ENCODE measurements at places on chromosomes 2 and 18.

- DNase-seq, result no peak
These were observed 2.3 kb upstream of the PLEKHH2 start for GRCh38 chr2:43634604-43635306.

DNA sequence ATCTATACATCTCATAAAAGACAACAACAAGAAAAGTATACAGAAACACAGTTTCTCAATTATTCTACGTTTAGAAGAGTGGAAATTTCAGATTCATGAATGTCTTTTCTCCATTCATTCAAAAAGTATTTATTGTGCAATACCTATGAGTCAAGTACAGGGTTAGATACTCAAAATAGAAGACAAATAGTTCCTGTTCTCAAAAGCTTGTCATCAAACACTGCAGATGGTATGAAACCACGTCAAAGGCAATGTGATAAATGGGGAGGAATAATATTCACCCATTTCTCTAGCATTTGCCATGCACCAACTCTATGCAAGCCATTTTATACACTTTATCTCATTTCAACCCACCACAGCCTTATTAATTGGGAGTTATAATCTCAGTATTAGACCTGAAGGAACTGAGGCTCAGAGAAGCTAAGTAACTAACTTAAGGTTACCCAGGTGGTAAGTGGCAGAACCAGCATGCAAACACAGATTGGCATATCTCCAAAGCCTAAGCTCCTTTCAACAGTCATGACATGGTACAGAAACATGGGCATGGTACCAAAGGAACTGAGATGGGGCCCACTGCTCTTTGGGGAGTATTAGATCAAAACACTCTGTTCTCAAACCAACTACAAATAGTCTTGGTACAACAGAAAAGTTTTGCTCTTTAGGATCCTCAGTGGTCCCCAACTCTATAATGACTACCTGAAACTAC is 67.2 kb upstream of the NPAS2 start:
- no peak for DNase-seq

GRCh38 chr18:44958455-44958854 is 277.8 kb downstream of the SETBP1 start:
- no peak for DNase-seq

- no peak for DNase-seq
These were observed 3.8 kb downstream of the TCF4 start for GRCh38 chr18:55584201-55584600.

DNA sequence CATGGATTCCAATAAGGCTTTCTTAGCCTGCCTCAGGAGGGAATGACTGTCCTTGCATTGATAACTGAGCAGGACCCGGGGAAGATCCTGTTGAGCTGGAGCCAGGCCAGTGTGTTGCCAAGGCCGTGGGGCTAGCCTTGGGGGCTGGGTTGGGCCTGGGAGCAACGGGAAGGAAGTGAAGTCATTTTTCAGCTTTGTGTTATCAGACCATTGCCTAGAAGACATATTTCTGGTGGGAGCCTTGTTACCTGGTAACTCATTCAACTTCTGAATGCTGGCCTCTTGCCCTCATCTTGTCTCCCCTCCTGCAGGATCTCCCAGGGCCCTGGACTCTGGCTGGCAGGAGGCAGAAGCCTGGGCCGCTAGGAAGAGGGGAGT is 92.7 kb upstream of the MGAT5 start:
- no peak for DNase-seq

GRCh38 chr2:83191316-83191715 is 1267.8 kb downstream of the SUCLG1 start:
- no peak for DNase-seq

DNA sequence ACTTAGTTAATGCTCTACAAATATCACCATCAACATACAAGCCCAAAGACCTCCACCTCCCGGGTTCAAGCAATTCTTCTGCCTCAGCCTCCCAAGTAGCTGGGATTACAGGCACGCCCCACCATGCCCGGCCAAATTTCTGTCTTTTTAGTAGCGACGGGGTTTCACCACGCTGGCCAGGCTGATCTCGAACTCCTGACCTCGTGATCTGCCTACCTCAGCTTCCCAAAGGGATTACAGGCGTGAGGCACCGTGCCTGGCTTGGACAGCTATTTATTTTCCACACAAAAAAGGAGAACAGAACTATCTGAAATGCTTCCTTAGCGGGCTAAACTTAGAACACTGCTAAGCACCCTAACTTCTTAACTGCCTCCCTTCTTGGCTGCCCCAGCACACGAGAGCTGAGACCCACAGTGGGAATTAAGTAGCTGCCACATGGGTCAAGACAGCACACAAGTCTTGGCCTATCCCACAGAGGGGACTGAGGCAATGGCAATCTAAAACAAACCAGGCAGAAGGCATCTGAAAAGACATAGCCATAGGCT is 24.8 kb downstream of the CYTIP start:
- no peak for DNase-seq

- no peak for DNase-seq
These were observed 228.9 kb downstream of the RBM43 start for GRCh38 chr2:151032741-151033191.

DNA sequence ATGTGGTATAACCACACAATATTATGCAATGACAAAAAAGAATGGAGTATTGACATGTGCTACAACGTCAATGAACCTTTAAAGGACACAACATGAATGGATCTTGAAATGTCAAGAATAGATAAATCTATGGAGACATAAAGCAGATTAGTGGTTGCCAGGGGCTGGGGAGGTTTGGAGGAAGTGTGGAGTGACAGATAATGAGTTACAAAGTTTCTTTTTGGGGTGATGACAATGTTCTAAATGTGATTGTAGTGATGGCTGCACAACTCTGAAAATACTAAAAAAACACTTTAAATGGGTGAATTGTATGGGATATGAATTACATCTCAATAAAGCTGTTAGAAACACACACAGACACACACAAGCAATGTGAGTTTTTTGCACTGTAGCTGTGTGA is 37.4 kb upstream of the C1D start:
- DNase-seq, result no peak

DNA sequence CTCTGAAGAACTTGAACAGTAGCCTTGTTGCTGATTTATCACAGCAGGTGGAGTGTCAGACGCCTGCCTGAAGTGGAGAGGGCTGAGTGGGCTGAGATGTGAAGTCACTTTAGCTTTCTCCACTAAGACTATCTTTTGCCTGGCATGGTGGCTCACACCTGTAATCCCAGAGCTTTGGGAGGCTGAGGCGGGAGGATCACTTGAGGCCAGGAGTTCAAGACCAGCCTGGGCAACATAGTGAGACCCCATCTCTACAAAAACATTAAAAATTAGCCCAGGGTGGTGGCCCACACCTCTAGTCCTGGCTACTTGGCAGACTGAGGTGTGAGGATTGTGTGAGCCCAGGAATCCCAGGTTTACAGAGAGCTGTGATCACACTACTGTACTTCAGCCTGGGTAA is 60.6 kb upstream of the TTC39C start:
- DNase-seq, result no peak

DNA sequence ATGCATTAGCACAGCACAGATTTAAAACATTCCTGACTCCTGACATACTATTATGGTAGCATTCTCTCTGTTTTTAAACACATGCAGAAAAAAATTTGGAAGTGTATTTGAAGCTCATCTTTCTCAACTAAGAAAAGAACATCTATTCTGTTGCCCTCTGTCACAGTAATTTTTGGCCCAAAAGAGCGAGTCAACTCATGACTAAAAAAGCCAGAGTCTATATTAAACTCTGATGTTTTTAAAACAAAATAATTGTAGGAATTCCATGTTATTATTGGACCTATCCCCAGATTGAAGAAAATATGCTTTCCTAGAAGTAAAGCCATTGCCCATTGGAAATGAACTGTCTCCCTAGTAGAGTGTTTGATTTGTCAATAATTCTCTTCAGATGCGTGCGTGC is 96.7 kb downstream of the CRIM1 start:
- DNase-seq, result no peak

DNA sequence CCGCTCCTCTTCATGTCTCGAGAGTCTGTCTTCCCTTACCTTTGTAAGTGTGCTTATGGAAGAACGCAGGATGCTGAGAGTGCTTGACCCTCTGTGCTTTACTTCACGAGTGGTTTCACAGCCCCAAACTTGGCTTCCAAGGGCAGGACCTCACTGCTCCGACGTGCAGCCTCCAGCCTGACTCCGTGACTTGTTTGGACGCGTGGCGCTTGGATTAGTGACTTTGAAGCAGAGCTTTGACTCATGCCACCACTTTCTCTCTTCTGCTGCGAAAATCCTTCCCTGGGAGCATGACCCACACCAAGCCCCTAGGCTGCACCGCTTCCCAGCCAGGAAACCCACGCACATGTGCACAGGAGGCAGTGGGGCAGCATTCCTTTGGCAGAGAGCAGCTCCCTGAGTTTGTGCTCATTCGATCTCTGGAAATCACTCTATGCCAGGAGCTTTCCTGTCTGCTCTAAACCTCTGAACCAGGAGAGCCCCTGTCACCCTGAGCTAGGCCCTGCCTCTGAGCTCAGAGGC is 207.8 kb upstream of the HS6ST1 start:
- no peak for DNase-seq

DNA sequence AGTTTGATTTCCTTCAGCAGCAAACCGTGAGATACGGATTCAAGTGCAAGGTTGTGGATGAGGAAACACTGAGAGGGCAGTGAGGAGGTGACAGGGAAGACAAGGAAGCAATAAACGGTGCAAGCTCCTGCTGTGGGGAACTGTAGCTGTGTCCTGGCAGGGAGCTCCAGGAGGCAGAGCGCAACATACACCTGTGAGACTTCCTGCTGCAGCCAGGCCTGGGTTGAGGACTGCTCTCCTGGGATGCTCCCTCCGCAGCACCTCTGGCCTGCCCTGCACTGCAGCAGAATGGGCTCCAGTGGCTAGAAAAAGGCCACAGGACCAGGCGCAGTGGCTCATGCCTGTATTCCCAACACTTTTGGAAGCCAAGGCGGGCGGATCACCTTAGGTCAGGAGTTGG is 85.5 kb downstream of the MRO start:
- no peak for DNase-seq

DNA sequence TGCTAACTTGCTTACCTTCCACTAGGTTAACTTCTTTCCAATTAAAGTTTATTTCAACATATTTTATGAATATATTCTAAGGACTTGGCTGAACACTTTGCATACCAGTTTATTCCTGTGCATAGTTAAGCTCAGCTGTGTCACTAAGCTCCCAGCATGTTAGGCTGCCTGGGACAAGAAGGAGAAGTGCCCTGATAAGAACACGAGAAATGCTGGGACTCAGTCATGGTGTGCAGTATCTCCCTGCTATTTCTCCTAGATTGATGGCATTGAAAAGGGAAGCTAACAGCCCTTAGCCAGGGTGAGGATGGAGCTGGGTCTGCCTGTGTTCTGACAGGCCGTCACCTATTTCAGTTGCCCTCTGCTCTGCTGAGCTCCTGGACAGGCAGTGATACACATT is 164.3 kb downstream of the TRABD2A start:
- no peak for DNase-seq

- no peak for DNase-seq
These were observed 79.8 kb upstream of the CAVIN2 start for GRCh38 chr2:191926671-191927070.

GRCh38 chr18:10340821-10341220 is 113.6 kb upstream of the APCDD1 start:
- DNase-seq, result no peak

- DNase-seq, result no peak
These were observed 159.0 kb upstream of the SETBP1 start for GRCh38 chr18:44521668-44522022.

GRCh38 chr2:144836635-144837350 is 316.9 kb upstream of the ZEB2 start:
- no peak for DNase-seq

GRCh38 chr2:231057590-231057989 is 923 bp downstream of the PSMD1 start:
- no peak for DNase-seq

- DNase-seq, result no peak
These were observed 549.6 kb downstream of the FBXO15 start for GRCh38 chr18:73597832-73598615.

DNA sequence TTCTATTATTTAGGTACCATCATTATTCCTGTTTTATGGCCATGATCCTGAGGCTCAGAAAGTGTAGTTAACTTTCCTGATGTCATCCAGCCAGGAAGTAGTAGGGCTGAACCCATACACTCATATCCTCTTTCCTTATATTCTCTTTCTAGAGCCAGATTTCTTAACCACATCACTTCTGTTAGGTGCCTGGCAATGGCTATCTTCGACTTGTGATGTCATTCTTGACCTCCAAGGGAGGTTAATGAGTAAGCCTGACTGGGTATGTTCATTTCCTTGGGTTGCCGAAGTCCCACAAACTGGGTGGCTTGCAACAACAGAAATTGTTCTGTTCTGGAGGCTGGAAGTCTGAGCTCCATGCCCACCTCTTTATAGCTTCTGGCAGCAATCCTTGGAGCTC is 43.4 kb downstream of the ITGB6 start:
- DNase-seq, result no peak

- no peak for DNase-seq
These were observed 50.1 kb downstream of the RNF144A start for GRCh38 chr2:6967301-6967700.

GRCh38 chr2:5690286-5690685 is 1.9 kb upstream of the SOX11 start:
- no peak for DNase-seq

All from HEK293T (cell line).